ENCODE measurements at places on chromosomes 4 and X.

GRCh38 chrX:102976286-102976685 lies 39.2 kb downstream of the RAB40AL start:
- DNase-seq: no peak

DNA sequence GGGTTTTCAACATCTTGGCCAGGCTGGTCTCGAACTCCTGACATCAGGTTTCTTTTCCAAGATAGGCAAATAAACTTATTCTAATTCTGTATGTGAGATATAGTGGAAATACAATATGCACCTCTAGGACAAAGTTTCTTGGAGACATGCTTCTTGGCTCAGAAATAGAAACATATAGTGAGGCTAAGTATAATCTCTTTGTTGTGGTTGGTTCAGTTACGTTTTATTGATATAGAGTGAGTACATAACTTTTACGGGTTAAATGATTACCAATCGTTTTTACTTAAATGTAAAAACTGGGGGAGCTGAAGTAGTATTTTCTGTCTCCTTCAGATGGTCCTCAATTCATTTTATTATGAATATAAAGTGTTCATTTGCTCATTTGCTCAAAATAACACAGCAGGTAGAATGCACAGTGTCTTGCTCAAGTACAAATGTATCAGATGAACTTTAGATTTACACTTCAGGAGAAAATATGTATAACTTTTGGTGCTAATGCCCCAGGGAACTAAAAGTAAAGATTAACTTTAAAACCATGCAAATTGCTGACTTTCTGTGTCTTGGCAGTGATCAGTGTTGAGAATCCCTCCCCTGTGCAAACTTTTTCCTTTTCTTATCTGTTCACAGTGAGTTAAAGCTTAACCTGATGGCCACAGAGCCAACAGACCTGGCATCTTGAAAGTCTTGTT lies 77.6 kb downstream of the AFF1 start:
- no peak for DNase-seq

- DNase-seq: no peak
Measured at GRCh38 chr4:127881563-127881864, 821 bp downstream of the PLK4 start.

DNA sequence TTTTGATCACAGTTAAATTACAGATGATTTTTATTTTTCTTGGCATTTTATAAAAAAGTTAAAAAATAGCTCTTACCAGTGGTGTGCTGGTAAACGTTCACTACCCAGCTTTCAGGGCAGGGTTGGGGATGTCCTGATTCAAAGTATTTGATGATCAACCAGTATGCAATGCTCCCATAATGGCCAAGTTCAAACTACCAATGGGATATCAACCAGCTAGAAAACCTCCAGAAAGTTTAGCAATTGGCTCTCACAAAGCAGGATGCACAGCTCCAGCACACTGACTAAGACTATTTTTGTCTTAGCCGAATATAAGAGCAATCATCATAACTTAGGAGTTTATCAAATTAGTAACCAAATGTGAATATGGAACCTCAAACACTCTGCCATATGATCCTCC lies 108.0 kb upstream of the PDE5A start:
- DNase-seq: no peak

- DNase-seq: no peak
Measured at GRCh38 chr4:38026158-38026740, 66.1 kb downstream of the PTTG2 start.

DNA sequence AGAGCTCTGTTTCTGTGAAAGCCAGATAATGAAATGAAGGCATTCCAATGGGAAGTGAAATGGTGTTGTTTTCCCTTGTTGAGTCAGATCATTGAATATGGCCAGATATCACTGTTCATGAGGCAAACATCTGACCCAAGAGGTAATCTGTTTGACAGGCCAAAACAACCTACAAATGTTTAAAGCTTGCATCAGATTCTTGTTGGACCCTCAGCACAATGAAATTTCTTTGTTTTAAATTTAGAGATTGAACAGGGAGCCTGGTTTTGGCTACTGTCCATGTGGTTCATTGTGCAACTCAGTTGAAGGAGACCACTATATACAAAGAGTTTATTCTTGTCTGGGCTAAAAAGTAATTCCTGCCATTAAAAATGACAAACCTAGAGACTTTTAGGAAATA lies 159.1 kb downstream of the AFF2 start:
- DNase-seq: no peak

DNA sequence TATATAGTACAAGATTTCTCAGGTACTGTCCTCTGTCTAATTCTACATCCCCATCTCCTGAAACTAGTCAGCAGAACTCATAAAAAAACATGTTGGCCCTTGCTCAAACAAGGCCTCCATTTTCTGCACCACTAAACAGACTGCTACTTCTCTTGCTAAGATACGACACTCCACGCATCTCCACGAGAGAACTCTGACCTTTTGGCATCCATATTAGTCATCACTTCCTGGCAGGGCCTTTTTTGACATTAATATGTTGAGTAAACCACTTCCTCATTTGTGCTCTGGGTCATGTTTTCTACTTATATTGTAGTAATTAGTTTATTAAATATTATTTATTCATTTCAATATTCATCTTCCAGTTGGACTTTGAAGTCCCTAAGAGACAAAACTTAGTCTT lies 65.6 kb downstream of the DCAF8L1 start:
- DNase-seq: no peak

- DNase-seq: no peak
Measured at GRCh38 chrX:65933085-65933589, 106.7 kb downstream of the VSIG4 start.

DNA sequence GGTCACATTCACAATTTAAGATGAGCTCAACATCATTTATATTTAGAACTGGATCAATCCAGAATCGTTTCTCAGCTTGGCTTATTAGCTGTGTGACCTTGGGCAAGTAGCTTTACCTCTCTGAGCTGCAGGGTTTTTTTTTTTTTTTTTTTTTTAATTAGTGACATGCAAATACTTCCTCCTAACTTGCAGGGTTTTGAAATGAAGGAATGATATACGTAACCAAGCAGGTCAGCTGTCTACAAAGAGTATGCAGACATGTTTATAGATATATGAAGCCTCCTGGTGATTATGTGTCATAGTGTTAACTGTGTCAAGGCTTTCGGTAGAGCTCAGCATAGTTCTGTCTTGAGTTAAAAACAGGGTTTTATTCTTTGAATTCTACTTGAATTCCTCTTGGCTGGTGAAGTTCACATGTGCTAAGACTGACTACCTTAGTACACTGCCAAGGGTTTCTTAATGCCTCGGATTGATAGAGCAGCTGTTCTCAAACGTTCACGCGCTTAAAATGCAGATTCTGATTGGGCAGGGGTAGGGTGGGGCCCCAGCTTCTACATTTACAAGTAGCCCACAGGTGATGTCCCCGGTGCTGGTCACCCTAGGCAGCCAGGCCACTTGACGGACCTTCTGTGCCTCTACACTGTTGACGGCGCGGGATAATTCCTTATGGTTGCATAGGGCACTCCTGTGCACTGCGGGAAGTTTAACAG lies 654 bp upstream of the STS start:
- no peak for DNase-seq

DNA sequence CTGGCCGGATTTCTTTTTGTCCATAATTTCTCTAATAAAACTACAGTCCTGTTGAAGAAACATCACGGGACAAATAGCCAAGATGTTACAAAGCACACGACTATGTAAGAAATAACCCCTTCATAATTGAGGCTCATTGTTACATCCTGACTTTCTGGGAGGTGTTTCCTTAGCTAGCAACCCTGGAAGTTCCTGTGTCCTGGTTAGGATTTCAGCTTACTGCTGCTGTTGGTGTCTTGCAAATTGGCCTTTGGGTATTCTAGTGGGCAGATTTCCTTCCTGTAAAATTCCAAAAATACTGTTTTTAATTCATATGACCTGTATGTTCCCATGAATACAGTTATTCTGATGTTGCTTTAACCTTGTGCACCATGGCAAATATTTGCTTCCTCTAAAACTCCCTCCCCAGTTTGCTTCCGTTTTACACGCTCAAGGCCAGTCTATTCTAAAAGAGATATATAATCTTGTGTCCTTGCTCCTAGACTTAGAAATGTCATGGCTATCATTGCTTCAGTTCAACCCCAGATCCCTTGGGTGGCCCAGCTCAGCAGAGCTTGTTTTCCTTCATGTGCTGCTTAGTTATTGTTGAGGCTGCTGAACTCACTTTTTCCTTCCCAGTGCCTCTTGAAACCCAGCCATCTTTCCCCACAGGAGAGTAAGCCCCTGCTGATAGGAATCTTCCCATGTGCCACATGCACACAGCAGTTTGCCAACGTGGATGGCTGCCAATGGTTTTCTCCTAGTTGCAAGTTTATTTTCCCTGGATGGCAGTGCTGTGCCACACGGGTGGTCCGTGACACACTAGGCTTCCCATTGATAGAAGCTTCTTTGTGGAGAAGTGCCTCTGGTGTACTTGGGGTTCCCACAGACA lies 75.8 kb downstream of the TSPAN7 start:
- no peak for DNase-seq

DNA sequence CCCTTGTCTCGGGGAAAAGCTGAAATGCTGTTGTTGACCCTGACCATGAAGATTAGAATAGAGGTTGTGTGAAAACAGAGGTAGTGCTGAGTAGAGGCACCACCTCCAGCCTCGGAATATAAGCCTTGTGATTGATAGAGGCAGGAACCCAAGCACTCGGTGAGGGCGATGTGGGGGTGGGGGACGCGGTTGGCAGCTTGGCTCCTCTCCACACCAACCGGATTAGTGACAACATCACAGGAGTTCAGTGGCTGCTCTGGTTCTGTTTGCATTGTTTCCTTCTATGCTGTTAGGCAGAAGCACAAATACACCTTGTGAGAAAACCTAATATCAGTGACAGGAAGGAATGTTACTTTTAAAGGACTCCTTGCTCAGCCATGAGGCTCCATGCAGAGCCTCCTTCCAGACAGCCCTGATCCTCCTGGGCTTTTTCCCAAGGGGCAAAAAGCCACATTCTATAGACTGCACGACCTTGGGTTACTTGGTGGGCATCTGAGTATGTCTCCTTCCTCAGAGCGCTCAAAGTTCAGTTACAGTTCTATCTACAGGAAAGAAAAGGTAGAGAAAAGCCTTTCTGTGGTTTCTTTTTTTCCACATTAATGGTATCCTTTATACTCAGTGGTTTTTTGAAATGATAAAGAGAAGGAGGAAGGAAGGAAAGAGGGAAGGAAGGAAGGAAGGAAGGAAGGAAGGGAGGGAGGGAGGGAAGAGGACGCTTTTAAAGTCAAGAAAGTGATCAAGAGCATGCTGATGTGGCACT lies 150.4 kb upstream of the NOCT start:
- DNase-seq: no peak

DNA sequence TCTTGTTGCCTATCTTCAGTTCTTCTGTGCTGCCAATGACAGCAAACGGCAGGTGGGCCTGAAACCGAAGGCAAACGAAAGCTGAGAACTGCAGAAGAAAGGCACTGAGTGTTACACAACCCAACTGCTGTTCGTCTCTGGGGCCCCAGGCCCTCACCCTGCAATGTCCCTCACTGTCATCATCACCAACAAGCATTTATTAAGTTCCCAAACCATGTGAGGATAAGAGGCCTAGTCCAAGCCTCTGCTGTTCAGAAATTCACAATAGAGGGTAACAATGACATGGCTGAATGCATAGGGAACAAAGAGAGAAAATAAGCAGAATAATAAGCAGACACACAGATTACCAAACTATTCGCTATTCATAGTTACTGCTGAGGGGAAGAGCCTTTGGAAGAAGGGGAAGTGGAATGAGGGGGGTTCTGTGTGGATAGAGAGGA lies 34.5 kb upstream of the NKRF start:
- DNase-seq: no peak

- no peak for DNase-seq
Measured at GRCh38 chrX:39992300-39992699, 105.5 kb downstream of the BCOR start.

DNA sequence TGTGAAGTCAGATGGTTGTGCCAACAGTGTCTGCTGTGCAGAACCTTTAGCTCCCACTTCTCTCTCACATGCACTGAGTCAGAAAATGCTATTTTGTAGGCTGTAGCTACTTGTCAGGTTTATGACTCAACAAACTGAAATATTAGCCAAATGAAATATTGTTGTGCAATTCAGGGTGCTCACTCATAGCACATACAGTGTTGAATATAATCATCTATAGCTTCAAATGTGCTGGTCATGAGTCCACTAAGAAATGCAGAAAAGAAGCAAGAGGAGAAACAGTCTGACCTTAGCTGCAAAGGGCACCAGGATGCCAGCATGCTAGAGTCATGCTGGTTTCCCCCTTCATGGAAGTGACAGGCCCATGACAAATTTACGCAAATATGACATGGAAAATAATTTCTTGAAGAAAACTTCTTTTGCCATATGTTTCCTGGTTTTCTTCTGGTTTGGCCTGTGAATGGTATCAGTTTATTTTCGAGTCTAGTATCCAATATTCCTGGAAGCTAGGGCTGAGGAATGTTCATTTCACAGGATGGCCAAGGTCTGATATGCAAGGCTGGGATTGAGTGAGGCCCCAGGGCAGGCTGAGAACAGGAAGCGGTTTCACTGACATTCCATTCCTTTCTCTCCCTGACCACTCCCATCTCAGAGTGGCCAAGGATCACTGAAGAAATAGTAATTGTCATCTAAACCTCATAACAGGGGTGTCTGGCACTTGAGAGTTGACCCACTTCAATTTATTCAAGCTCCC lies 10.3 kb upstream of the CXCL2 start:
- no peak for DNase-seq

- DNase-seq: no peak
Measured at GRCh38 chr4:186712690-186713089, 11.0 kb downstream of the FAT1 start.

DNA sequence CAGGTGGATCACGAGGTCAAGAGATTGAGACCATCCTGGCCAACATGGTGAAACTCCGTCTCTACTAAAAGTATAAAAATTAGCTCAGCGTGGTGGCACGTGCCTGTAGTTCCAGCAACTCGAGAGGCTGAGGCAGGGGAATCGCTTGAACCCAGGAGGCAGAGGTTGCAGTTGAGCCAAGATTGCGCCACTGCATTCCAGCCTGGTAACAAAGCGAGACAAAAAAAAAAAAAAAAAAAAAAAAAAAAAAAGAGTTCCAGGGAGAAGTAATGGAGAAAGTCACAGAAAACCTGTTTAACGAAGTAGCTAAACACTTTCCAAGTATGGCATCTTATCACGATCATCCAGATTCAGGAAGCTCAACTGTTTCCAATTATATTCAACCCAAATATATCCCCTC lies 10.9 kb downstream of the KLHL4 start:
- no peak for DNase-seq

DNA sequence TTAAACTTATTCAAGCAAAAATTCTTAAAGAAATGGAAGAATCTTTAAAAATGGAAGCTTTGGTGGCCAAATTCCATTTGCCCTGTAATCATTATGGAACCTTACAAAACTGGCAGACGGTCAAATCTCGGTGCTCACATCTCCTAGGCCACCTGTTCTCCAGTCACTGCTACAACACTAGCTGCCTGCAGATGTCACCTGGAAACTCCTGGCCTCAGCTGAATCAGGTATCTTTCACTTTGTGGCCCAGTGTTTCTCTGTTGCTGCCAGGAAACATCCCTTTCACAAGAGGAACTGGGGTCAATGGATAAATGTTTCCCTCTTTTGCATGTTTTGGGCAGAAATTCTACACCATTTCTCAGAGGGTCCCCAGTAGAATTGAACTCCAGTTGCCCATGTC lies 4.2 kb upstream of the CXCL3 start:
- DNase-seq: no peak

- DNase-seq: no peak
Measured at GRCh38 chrX:57932266-57932665, 22.0 kb upstream of the ZXDA start.

- DNase-seq: no peak
Measured at GRCh38 chr4:120319046-120319767, 252.6 kb upstream of the MAD2L1 start.

- no peak for DNase-seq
Measured at GRCh38 chr4:1596393-1596792, 87.7 kb downstream of the FAM53A start.

- no peak for DNase-seq
Measured at GRCh38 chrX:13195340-13195739, 124.5 kb downstream of the ATXN3L start.

Data from activated T-cell treated with anti-CD3 and anti-CD28 coated beads for 4 hours (primary cell).